ENCODE measurements at places on chromosomes 13 and 19.

DNA sequence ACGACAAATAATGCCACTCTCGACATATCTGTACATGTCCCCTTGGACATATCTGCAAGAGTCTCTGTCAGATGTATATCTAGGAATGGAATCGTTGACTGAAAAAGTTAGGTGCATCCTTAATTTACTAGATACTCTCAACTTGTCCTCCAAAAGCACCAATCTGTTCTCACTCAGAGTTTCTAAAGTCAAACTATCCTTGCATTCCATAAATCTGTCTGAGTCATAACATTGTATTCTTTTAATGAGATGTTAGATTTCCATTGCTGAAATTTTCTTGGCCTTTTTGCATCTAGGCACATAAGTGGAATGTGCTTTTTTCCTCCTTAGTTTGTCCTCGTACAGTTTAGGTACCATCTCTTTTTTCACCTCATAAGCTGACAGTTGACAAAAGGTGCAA, 139.8 kb downstream of the PTPRS start:
- no peak for DNase-seq

DNA sequence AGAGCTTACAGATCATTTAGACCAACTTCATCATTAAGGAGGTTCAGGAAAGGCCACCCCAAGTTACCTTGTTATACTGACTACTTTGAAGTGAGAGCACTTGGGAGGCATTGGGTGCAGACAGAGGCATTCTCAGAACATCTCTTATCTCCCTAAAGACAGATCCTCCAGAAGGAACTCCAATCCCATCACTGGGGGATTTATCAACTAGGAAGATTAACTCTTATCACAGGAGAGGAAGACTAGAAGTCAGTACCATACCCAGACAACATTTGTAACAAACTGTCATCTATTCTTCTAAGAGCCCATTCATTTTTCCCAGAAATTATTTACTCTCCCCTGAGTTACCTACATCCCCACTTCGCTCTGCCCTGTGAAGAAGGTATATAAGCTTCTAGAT, 5.8 kb upstream of the RFXAP start:
- no peak for DNase-seq

DNA sequence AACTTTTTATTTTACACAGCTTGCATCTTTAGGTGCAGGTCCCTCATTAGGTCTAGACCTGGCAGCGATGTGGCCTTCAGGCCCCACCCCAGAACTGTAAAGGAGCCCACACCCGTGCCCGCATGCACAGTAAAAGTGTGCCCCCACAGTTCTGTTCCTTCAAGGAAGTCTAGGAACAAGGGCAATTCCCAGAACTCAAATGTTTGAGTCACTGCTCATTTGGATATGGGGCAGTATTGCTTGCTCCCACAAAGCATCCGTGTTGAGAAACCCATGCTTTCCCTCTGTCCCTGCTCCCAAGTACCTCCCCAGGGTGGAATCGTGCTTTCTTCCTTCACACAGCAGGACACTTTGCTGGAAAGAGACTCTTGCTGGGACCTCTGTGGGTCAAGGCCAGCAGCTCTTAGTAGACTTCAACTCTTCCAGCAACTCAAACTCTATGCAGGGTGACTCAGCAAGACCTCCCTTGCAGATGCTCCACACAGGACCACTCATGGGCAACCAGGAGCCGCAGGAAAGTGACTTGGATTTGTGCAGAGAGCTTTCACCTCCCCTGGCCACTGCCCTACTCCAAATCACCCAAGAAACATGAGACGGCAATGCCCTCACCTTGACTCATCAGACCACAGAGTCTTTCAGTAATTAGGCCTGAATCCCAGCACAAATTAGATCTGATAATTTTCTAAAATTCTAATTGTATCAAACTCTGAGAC, 12.3 kb downstream of the SLC7A1 start:
- DNase-seq = no peak

DNA sequence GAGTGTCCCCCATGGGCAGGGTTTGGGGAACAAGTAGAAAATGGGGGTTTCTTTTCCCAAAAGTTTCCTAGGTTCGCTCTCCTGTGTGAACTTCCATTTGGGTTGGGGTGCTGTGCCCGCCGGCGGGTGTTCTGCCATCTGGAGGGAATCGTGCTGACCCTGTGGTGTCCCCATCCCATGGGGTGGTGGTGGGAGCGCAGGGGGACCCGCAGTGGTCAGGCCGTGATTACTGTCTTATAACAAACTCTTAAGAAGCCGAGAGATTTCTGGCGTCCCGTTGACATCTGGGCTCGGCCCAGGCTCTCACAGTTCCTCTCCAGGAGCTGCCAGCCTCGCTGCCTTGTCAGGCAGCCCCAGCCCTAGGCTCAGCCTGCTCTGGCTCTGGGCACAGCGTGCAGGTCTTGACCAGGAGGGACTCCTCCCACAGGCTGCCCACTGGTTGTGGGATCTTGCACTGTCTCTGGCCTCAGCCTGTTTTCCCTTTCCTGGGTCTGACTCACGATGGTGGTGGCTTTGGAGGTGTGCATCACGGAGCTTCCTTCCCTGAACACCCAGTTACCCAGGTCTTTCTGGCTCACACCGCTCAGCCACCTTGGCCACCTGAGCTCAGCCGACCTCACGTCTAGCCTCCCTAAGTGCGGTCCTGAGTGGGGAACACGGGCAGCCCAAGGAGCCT, 34.5 kb downstream of the PLEKHJ1 start:
- no peak for DNase-seq

- DNase-seq = no peak
Measured at GRCh38 chr13:46595136-46595884, 42.3 kb downstream of the LRCH1 start.

Data from right lung (tissue), 10 donors.